ENCODE measurements at places on chromosomes 2 and 18.

GRCh38 chr2:67259556-67260342 lies 137.4 kb upstream of the ETAA1 start:
- no peak for DNase-seq

DNA sequence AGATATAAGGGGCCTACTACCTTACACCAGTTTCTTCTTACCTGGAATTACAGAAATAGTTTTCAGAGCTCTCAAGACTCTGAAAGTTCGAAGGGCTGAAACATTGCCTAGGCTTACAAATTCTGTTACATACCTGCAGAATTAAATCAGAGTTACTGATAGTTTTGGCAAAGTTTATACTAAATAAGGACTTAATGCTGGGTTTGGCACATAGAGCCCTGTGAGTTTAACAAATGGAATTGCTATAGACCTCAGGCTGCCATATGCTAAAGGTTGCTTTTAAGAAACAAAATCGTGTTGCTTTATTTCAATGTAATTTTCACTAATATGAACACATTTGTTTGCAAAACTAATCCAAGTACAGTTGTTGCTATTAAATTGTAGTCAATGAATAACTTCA lies 40.1 kb downstream of the SCN3A start:
- DNase-seq: no peak

- no peak for DNase-seq
Measured at GRCh38 chr2:231691251-231691772, 17.0 kb upstream of the PTMA start.

DNA sequence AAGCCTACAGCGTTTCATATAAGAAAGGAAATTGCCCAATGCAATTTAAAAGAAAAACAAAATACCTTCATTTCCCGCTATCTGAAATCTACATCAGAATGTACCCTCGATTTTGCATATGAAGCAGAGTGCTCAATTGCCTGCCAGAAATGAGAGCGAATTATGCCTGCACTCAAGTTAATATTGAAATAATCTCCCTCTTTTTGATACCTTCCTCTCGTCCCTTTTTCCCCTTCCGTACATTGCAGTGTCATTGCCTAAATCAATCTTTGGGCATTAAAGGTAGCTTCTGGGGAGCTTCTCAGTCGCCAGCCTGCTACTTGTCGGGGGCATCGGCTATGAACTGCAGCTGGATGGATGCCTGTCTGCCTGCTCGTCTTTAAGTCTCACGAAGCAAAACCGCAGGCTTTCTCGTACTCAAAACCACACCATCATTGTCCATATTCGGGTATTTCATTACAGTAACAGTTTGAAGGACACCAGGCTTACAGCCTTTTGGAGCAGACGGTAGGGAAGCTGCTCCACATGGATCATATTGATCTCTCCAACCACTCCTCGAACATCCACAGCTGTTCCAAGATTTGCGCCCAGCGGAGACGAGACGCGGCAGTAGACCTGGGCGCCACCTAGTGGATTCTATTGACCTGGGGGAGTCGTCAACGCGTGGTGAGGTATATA lies 64.0 kb upstream of the HNRNPA3 start:
- DNase-seq: peak; percentile 67

DNA sequence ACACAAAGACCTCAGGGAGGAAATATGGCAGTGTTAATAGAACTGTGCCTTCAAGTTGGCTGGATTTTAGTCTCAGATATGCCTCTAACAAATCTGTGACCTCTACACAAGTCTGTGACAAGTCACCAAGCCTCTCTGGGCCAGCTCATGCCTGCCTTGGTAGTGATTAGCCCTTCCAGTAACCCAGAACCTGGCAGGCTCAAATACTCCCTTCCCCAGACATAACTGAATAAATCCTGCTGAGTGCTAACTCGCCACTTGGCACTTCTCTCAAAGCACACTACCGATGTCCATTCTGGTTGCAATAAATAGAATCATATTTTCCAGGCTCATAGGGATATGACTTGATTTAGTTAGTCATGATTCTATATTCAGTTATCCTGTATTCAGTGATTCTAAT lies 15.3 kb upstream of the THSD7B start:
- DNase-seq: no peak

DNA sequence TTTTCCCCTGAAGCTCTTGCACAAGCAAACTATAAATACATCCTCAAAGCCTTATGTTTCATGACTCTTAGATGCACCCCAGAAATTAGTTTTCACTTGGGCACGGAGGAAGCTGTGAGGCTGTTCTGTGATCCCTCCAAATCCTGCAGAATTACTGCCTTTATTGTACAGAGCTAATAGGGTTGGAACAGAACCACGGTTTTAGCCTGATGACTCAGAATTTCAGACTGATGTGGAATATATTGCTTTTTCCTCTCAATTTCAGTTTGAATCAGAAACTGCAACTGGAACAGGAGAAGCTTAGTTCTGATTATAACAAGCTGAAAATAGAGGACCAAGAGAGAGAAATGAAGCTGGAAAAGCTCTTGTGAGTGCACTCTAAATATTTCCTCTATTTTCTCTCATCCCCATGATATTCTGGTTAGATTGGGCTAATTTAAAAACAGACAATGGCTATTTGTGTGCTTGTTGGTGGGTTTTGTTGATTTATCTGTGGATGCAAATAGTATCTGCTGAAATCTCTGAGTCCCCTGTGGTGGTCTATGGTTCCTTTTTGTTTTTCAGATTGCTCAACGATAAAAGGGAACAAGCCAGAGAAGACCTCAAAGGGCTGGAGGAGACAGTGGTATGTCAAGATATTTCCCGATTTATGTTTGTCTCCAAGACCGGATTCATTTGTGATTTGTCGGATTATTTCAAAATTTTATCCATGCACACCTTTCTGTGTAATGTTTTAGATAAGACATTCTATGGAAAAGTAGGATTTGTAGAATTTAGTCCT lies 38.2 kb upstream of the LYPD6B start:
- DNase-seq: no peak

GRCh38 chr2:102520009-102520408 lies 47.0 kb downstream of the SLC9A4 start:
- DNase-seq: peak; percentile 4

GRCh38 chr2:216195565-216196029 lies 86.4 kb downstream of the XRCC5 start:
- DNase-seq: peak; percentile 17

- no peak for DNase-seq
Measured at GRCh38 chr2:84817239-84817655, 63.6 kb downstream of the TRABD2A start.

- DNase-seq: no peak
Measured at GRCh38 chr2:34037157-34037556, 438.1 kb upstream of the FAM98A start.

GRCh38 chr2:221641181-221641871 lies 69.2 kb upstream of the EPHA4 start:
- DNase-seq: no peak

GRCh38 chr2:102932501-102932900 lies 170.7 kb downstream of the TMEM182 start:
- no peak for DNase-seq

DNA sequence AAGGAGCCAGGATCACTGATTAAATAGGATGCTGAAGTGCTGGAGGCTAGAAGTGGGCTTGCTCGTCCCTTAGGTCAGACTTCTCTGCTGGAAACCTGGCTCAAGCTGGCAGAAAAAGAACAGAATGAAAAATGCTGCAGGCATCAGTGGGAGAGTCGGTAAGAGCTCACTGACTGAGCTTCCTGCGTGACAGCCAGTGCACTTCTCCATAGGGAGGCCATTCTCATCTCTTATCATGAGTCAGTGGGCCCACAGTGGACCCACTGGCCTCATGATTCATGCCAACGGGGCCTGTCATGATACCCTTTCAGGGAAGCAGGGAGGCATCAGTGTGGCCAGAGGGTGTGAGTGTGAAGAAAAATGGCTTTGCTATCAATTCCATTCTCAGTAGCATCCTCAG lies 498.2 kb downstream of the PTPRM start:
- no peak for DNase-seq

DNA sequence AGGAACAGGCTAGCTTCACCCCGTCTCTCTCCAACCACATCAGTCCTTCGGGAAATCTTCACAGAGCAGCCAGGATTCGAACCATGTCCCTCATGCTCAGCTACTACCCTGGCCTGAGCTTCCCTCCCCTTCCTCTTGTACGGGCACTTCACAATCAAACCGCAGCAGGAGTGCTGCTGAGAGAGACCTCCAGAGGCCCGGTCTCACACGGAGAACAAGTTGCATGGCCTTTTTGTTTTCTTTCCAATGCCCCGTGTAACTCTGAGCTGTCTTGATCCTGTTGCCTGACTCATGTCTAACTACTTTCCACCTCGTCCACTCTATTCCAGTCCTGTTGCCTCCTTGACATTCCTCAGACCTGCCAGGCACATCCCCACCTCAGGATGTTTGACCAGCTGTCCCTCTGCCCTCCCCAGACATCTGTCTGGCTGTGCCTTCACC lies 25.4 kb downstream of the FBLN7 start:
- no peak for DNase-seq

- no peak for DNase-seq
Measured at GRCh38 chr2:37394796-37395555, 50.5 kb downstream of the QPCT start.

GRCh38 chr18:8654503-8655451 lies 45.5 kb downstream of the RAB12 start:
- no peak for DNase-seq

GRCh38 chr2:227117852-227118251 lies 46.2 kb downstream of the COL4A4 start:
- no peak for DNase-seq

DNA sequence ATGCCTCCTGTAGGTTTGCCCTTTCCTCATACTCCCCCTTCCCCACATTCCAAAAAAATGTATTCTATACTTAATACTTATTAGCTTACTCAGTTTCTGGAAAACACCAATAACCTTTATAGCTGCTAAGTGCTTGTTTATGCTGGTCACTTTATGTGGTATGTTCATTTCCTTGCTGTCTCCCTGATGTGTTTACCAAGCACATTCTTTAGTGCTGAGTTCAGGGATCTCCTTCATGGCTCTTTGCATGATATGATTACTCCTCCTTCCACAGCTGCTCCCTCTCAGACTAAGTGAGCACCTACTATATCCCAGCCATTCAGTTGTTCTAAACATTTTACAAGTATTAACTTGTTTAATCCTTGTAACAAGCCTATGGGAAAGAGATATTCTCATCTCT lies 698.3 kb upstream of the FANCL start:
- DNase-seq: no peak

DNA sequence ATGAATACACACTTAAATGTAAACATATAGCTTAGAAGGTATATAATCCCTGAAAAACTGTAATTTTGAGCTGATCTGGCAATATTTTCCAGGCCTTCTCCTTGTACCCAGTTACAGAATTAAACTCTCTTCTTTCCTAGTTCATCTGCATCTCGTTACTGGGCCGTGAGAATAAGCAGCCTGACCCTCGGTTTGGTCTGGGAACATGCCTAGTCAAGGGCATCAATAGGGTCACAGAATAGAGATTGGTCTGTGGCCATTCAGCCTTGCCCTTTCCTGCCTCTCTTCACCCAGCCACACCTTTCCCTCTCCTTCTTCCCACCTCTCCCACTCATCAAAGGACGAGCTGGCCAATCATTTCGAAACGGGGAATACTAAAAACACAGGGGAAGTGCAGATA lies 27.3 kb downstream of the SULT1C2 start:
- DNase-seq: no peak

DNA sequence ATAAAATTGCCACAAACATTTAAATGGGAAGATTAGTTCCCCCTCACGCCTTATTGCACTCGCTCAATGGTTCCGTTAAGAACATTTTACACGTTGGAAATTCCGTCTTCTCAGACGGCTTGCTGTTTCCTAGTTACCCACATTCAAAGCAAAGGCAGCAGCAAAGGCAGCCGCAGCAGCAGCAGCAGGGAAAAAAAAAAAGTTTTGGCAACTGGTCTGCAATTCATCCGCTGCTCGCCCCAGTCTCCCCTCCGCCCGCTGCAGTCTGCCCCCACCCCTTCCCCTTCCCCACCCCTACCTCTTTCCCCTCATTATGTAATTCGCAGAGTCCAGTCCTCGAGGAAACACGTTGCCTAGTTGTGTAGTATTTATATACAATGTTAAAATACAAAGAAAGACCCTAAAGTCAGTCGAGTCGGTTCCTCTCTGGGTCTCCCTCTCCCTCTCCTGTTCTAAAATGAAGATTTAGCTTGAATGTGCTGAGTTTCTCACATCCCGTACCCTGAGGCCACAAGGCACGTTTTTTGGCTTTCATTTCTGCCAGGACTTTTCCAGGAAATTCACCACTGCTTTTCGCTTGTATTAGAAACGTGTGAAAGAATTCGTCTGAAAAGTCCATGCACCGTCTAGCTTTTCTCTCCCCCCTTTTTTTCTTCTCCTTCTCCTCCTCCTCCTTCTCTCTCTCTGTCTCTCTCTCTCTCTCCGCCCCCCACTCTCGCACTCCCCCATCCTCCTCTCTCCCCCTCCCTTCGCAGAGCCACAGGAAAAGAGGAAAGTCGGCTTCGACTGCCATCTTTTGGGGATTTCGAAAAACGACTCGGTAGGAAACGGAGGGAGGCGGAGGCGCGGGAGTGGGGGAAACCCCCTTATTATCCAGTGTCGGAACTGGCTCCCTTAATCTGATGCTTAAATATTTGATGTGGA lies 140.0 kb downstream of the MEIS1 start:
- DNase-seq: no peak

DNA sequence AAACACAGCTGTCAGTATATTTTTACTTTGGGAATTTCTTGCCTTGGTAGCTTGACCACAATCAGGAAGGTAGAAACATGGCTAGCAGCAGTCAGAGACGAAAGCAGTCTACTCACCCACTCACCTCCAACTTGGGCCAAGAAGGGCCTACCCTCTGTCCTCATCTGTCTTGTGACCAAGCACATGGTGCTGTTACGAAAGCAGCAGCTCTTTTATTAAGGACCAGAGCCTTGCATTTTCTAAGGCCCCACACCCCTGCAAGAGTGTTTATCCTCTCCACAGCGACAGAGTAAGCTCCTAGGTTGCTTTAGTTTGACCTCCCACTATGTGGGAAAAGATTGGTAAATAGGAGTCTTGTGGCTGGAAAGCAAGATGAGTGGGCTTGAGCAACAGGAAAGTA lies 31.3 kb upstream of the MSTN start:
- DNase-seq: no peak

GRCh38 chr2:139609109-139609508 lies 828.9 kb upstream of the NXPH2 start:
- DNase-seq: no peak

DNA sequence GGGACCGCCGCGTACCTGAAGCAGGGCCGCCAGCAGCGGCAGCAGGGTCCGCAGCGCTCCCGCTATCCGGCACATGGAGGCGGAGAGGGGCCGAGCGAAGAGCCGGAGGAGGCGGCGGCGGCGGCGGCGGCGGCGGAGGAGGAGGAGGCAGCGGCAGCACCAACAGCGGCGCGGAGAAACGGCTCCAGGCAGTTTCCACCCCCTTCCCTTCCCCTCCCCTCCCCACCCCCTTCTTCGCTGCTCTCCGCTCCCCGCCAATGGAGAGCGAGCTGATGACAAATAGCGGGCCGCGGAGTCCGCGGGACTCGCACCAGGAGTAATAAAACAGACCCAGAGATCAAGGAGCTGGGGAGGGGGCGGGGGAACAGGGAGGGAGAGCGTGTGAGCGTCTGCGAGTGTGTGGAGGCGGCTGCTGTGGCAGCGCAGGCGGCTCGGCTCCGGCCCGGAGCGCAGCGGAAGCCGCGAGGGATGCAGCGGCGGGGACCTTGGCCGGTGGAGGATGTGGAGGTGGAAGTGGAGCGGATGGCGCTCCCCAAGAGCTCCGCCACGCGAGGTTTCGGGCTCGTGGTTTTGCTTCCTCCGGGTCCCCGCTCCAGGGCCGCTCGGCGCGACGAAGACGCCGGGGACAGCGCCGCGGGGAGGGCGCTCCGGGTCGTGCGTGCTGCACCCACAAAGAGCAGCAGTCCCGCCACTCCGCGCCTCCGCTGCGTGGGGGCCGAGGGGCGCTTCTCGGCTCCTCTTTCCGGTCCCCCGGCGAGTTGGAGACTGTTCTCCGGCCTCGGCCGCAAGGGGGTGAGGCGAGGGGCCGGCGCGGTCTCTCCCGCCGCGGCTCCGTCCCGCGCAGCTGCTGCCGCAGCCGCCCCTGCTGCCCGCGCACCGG lies at the start of gene CDH2:
CDH2 (minus strand) TSS at position 183 of the 880 bp plus-strand sequence; CDS start at position 75, 108 bp downstream.
- peak; percentile 14 for DNase-seq

Data from activated T-cell treated with anti-CD3 and anti-CD28 coated beads for 48 hours (primary cell).